Hindlimb muscle (tissue), 1 donor: ENCODE measurements at places on chromosomes 12 and 14. TPM values are rescaled to one million over a fixed set of nuclear protein-coding genes. Genes with fewer than 3 reads are reported as not detected.

- no peak for DNase-seq
These were observed 4.2 kb downstream of the GSG1 start for GRCh38 chr12:13099066-13099843.

DNA sequence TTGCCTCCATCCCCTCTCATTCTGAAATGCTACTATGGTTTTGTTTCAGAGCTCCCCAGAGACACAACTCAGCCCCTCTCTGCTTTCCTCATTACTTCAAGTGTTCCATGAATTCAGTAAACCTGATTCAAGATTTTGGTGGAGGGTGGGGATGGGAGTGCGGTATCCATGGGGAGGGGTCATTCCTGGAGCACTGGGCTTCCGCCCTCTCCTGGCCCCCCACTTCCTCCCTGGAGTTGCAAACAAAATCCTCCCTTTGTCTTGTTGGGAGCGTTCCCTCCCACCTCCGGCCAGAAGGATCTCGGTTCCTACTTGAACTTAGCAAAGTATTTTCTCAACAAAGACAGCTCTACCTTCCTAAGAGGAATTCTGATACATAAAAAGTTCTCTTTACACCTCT lies 71.8 kb upstream of the LTA4H start:
- DNase-seq = no peak

METTL1 gene
- 22.1 TPM for polyA plus RNA-seq

GUCY2C gene
- 0.32 TPM for polyA plus RNA-seq

GRCh38 chr12:92927436-92928281 lies 1.4 kb downstream of the EEA1 start:
- DNase-seq = peak; percentile 47

DNA sequence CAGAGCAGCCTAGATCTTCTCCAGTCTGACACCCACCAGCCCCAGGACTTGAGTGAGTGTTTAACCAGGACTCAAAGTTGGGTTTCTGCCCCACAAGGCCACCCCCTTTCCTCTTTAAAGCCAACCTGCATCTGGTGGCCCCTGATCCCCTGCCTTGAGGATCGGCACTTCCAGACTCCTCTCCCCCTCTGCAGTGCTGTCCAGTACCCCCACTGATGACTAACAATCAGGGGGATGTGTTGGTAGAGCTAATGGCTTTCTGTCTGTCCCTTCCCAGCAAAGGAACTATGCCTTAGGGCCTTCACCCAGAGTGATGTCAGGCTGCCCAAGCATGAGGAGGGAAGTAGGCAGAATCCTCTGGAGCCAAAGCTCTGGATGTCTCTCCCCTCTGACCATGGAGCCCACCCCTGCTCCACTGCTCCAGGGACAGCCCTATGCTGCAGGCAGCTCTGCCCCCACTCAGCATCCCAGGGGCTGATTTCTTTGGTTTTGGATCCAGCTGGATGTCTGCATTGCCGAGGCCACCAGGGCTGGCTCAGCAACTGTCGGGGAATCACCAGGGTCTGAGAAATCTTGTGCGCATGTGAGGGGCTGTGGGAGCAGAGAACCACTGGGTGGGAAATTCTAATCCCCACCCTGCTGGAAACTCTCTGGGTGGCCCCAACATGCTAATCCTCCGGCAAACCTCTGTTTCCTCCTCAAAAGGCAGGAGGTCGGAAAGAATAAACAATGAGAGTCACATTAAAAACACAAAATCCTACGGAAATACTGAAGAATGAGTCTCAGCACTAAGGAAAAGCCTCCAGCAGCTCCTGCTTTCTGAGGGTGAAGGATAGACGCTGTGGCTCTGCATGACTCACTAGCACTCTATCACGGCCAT lies 42.9 kb downstream of the DAD1 start:
- DNase-seq = no peak

DNA sequence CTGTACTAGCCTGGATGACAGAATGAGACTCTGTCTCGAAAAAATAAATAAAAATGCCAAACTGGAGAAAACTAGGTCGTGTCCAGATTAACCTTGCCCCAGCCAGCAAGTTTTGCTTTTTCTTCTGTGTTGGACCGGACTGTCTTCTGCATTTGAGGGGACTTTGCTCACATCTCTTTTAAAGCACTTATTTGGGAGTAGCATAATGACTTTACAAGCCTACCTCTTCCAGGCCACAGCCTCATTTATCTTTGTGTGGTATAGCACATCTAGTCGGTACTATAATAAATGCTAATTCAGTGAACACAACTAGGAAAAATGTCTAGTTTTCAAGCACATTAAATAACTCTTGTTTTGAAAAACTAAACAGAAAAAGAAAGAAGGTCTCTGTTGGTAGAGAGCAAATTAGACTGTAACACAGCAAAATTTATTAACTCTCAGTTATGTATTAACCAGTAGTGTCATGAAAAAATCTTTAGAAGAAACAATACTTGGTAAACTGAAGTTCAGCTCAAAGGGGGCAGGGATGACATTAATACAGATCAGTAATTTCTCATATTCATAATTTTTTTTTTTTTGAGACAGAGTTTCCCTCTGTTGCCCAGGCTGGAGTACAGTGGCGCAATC lies 52.0 kb downstream of the WDHD1 start:
- DNase-seq = no peak
